ENCODE measurements at places on chromosomes 4 and X.

- no peak for DNase-seq
Measured at GRCh38 chr4:57109411-57109846, 756 bp downstream of the IGFBP7 start.

- DNase-seq: no peak
Measured at GRCh38 chrX:72477376-72477775, 95.3 kb downstream of the HDAC8 start.

DNA sequence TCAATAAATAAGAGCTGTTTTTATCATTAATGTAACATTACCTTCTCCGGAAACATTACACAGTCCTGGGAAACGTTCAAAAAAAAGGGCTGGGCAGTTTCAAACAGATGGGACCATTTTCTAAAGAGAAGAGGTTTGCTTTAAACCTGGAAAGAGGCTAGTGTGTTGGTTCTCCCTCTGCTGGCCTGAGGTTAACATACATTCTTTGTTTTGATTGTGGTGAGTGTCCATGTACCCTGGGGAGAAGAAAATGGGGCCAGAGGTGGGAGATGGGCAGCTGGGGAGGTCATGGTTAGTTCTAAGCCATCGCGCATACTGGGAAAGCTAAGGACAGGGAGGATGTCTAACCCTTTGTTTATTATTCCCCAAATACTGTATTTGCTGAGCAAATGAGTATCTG is 194.7 kb downstream of the CPEB2 start:
- no peak for DNase-seq

- DNase-seq: no peak
Measured at GRCh38 chrX:143664302-143664701, 28.4 kb upstream of the SLITRK4 start.

DNA sequence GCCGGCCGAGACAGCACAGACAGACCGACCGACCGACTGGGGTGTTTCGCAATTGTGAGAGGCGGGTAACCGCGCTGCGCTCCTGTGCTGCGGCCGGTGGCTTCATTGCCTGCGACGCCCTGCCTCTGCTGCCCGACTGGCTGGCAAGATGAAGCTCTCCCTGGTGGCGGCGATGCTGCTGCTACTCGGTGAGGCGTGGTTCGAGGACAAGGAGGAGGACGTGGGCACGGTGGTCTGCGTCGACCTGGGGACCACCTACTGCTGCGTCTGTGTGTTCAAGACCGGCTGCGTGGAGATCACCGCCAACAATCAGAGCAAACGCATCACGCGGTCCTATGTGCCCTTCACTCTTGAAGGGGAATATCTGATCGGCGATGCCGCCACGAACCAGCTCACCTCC is 565.7 kb upstream of the SMIM31 start:
- DNase-seq: no peak

GRCh38 chrX:150196285-150196684 is 166.8 kb upstream of the MAMLD1 start:
- no peak for DNase-seq

GRCh38 chr4:21507439-21507838 is 441.1 kb downstream of the KCNIP4 start:
- no peak for DNase-seq

DNA sequence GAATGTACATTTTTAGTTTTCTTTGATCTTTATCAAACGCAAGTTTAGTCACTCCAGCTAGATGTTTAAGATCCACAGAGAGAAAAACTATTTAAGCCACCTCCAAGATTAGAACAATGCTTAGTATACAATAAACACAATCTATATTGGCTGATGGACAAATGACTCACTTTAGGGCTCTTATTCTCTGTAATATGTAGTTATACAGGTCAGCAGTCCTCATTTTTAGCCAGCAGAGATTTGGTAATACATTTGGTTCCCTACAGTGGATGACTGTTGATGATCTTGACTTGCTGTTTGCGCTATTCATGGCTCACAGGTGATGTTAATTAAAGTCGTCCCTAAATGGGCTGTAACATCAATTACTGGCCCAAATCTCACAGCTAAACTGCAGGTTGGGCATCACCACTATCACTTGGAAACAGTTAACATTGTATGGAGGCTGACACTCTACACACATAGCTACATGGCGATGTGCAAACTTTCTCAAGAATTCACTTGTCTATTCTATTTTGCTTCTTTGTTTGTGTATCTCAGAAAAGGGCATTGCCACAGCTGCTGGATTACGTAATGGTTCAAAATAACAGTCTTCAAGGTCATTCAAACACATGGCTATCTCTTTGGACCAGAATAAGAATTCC is 11.8 kb upstream of the DTHD1 start:
- no peak for DNase-seq

GRCh38 chrX:106903291-106903824 is at the start of gene RIPPLY1:
RIPPLY1 (minus strand) TSS chrX:106903341; CDS start chrX:106903287, 54 bp downstream.
- DNase-seq: no peak

- DNase-seq: no peak
Measured at GRCh38 chr4:150874338-150875226, 140.5 kb downstream of the LRBA start.
